Stimulated activated CD4-positive, alpha-beta T cell treated with anti-CD3 and anti-CD28 coated beads, Interleukin-4, amount 100 ng/mL, for 4 hours (primary cell): ENCODE measurements at places on chromosomes 3 and 15.

GRCh38 chr15:69143756-69144436, 16.5 kb upstream of the GLCE start:
- DNase-seq = no peak

DNA sequence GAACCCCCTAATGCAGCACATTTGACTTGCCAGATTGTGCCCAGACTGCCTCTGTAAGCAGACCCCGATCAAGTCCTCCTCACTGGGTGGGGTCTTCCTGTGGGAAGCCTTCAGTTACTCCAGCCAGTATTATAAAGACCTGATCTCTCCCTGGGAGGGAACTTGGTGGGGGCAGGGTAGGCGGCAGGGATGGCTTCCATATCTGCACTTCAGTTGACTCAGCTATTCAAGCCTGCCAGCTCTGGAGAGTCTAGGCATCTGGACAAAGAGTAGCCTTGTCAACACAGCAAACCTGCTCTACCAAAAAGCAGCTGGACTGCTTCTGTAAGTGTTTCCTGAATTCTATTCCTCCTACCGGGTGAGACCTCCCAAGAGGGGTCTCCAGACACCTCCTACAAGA, 21.0 kb upstream of the SLC25A38 start:
- no peak for DNase-seq

DNA sequence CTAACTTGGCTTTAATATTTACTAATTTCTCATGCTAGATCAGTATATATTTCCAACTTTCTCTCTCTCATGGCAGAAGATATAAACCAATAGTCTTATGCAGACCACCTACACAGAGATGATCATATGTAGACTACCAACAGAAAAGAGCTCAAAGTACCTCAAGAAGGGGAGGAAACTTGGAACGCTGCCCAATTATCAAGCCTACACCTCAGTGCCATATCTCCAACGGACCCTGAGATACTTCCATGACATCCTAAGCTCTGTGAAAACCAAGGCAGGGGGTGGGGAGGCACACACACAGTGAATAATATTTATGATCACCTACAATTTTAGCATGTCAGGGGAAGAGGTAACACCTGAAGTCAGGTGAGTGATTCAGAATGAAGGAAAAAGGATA, 100.6 kb downstream of the STAG1 start:
- no peak for DNase-seq

- no peak for DNase-seq
These were observed 283.1 kb downstream of the GABRG3 start for GRCh38 chr15:27254055-27254454.

- no peak for DNase-seq
These were observed 234.4 kb upstream of the TBL1XR1 start for GRCh38 chr3:177431525-177432176.

- no peak for DNase-seq
These were observed 10.7 kb downstream of the MTHFS start for GRCh38 chr15:79886124-79886523.
